Ecto neural progenitor cell (in vitro differentiated cells): ENCODE measurements at places on chromosomes 11 and 22.

DNA sequence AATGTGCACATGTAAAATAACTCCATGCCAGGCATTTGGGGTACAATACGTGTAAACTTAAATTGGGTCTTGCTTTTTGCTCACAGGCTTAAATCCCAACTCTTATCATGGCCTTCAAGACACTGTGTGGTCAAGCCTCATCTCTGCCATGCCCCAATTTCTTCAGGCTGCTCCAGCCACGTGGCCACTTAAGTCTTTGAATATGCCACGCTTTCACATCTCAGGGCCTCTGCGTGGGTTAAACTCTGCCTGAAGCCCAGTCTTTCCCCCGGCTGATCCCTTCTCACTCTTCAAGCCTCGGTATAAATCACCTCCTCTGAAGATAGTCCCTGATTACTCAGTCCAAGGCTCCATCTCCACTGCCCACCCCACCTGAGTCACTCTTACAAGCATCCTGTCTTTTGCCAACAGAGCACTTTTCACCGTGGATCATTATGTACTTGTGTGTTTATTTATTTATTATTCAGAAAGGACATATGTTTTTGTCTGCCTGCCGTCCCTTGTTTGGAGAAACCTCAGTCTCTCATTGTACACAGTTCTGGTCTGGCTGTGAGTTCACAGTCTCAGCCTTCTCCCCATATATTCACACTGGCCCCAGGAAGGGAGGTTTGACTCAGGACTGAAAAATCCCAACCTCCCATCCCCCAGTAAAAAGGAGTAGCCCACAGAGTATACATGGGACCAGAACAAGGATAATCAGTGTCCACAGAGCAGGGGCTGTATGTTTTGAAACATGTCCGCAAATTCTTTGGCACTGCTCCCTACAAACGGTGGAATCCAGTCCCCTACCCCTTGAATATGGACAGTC is 344.7 kb downstream of the MN1 start:
- no peak for DNase-seq

- DNase-seq = no peak
Measured at GRCh38 chr11:13415201-13415600, 47.8 kb downstream of the BTBD10 start.

- no peak for DNase-seq
Measured at GRCh38 chr11:65254724-65255123, 7.0 kb upstream of the POLA2 start.

DNA sequence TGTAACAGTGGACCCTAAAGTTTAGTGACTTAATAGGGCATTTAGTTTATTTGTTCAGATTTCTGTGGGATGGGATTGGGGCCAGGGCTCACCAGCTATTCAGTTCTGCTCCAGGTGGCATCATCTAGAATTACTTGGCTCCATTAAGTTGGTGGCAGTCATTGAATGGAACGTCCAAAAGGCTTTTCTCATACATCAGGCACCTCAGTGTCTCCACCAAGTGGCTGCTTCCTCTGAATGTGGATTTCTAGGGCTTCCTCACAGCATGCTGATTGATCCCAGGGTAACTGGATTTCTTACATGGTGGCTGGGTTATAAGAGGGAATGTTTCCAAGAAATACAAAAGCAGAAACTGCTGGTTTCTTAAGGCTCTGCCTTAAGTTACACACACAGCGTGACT is 34.7 kb downstream of the USP47 start:
- DNase-seq = no peak

GRCh38 chr11:127126986-127127385 is 126.4 kb upstream of the KIRREL3 start:
- DNase-seq = no peak

DNA sequence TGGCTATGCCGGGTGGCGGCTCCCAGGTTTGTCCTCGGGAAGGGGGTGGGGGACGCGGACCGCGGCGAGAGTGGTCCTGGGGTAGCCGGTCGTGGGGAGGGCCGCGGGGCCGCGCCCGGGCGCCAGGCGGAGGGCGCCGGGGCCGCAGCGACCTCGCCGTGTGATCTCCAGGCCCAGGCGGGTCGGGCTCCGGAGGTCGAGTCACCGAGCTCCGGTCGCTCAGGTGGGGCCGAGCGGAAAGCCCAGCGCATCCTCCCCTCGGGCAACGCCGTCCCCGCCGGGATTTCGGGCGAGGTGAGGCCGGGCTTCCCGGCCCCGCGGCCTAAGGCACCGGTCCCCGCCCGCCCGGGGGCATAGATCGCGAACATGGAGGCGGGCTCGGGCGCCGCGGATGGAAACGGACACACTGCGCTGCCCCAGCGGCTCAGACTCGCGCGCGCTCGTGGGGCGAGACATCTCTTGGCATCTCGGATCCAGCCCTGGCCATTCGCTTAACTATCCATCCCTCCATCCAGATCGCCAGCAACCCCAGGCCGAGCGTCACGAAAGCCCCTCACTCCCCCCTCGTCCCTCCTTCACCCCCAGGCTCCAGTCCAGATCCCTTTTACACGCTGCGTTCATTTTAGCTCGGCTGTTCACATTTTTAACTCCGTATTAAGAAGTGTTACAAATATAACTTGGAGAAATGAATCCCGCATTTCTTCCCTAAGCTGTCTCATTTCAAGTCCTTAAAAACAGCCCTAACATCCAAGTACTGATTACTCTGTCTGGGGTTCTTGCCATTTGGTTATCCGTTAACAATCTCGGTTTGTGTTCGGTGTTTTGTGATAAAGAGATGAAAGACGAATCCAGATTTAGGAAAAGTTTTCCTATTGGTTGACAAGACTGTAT is 460 bp downstream of the ZC3H12C start:
- DNase-seq = peak; percentile 76

DNA sequence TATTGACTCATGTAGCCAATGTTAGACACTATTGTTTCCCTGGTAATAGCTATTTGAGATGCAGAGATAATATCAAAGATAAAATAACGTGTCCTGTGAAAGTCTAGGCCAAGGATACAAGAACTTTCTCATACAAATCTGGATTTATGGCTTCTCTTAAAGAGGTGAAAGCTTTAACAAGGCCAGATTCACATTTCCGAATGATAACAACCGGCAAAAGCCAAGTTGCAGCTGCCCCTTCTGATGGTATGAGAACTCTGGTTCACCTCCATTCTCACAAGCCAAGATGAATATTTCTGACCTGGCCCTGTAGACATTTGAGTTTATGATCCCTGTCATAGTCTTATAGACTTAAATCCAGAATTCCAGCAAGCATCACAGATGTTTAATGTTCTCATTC is 230.4 kb upstream of the ZC3H12C start:
- DNase-seq = no peak

- DNase-seq = no peak
Measured at GRCh38 chr11:30254307-30255298, 23.8 kb downstream of the FSHB start.

- DNase-seq = no peak
Measured at GRCh38 chr11:85127349-85127748, 499.8 kb downstream of the DLG2 start.

- DNase-seq = no peak
Measured at GRCh38 chr22:33126881-33127280, 68.7 kb upstream of the SYN3 start.

- DNase-seq = no peak
Measured at GRCh38 chr11:45485070-45485707, 180.2 kb downstream of the CHST1 start.

GRCh38 chr11:47314992-47315391 is 37.5 kb downstream of the MYBPC3 start:
- DNase-seq = no peak

GRCh38 chr11:131378931-131379330 is 8.5 kb downstream of the NTM start:
- no peak for DNase-seq
